ENCODE measurements at places on chromosomes 5 and 9. TPM values are rescaled to one million over a fixed set of nuclear protein-coding genes. Genes with fewer than 3 reads are reported as not detected.

- DNase-seq: no peak
These were observed 8.4 kb upstream of the TIMD4 start for GRCh38 chr5:156971415-156971814.

DNA sequence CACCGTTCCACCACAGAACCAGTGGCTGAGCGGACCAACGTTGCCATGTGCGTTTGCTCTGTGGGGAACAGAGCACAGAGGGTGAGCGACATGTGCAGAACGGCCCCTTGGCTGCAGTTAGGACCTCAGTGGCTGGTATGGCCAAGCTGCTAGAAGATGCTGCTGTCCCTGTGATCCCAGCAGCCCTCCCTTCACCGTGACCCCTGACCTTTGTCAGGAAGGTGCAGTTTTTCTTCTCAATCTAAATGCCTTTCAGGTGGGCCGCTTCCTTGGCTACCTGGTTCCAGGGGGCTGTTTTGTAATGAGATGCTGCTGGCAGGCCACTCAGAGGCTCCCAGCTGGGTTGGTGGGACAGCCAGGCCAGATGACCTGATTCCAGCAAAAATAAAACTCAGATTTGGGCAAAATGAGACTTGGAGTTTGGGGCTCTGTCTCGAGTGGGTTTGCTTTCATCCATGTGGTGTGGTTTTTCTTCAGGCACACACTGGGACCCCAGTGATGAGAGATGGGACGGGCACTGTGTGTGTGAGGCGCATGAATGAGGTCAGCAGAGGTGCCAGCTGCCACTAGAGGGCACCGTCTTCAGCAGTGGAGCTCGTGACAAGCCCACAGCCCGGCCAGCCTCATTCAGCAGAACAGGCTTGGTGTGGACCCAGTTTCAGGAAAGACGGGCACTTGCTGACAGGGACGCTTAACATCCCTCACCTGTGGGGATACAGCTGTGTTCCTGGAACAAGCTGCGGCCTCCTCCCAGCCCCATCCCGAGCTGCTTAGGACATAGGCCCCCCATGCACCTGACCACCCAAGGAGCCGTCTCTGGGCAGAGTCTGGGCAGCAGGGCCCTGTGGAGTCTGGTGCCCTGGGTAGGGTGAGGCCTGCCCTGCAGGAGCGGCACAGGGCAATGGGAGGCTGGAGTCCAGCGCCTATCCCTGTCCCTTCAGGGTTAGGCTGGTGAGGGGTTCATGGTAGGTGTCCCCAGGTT lies 4.1 kb downstream of the MRPS2 start:
- peak; percentile 33 for DNase-seq

DNA sequence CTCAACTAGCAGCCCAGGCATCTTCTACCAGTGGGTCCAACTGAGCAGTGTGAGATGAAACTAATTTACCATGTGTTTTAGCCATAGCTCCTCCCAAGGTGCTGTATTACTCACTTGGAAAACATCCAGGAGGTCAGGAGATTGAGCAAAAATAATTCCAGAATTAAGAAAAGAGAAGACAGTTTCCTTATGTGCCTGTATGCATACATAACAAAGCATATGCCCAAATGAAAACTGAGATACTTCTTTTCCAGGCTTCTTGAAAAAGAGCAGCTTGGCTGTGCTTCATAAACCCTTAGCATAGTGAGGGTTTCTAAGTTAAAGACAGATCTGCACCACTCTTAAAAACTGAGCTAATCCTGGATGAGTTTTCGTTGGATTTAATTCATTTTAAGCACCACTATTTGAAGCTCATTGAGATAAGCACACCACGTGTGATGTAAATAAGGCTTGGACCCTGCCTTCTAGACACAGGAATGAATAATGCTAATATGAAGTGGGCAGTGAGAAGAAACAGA lies 119.4 kb downstream of the ADAMTS12 start:
- no peak for DNase-seq

DNA sequence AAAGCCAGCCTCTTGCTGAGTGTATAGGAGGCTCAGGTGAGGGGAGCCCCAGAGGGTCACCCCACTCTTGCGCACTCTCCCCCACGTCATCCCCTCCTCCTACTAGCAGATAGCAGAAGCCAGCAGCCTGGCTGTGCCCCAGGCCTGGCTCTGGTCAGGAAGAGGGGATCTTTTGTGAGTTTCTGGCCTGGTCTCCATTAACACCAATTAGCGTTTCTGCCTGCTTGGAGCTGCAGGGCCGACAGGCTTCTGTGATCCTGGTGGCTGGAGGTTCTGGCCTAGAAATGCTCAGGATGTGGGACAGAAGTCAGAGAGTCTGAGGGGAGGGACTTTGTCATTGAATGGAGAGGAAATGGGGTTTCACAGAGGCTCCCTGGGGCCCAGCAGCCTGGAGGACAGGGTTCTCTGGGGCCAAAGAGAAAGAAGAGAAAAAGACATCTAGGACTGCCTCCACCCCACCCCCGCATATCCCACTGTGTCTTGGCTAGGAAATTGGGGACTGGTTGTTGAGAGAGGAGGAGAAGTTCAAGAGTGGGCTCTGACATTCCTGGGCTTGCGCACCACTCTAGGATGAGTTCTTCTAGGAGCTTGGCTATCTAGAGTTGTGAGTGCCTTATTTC lies 47.5 kb upstream of the ARAP3 start:
- no peak for DNase-seq

GRCh38 chr9:85483208-85483607 lies 258.5 kb downstream of the AGTPBP1 start:
- no peak for DNase-seq

DNA sequence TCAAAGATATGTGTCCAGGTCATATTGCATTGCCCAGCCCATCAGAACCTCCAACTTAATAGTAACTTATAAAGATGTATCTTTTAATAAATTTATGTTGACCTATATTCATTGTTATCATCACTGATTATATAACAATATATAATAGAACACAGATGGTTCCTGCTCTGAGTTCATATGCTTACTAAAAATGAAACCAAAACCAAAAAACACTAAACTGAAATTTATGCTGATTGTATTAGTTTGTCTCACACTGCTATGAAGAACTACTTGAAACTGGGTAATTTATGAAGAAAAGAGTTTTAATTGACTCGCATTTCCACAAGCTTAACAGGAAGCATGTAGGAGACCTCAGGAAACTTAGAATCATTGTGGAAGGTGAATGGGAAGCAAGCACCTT lies 462.5 kb upstream of the TYRP1 start:
- DNase-seq: no peak

- DNase-seq: no peak
These were observed 38.3 kb upstream of the ADRA1B start for GRCh38 chr5:159877894-159878448.

GRCh38 chr5:16457451-16457850 lies 8.1 kb downstream of the ZNF622 start:
- no peak for DNase-seq

- no peak for DNase-seq
These were observed 25.8 kb downstream of the KLHL3 start for GRCh38 chr5:137710086-137710485.

GRCh38 chr5:68114378-68115040 lies 101.0 kb upstream of the PIK3R1 start:
- no peak for DNase-seq

- DNase-seq: no peak
These were observed 1.1 kb downstream of the PALM2AKAP2 start for GRCh38 chr9:109781086-109781485.

- no peak for DNase-seq
These were observed 176.9 kb upstream of the CD180 start for GRCh38 chr5:67373518-67373917.

Gene NTNG2
- 3.7 TPM for total RNA-seq

Gene TRAF1
- 58.7 TPM for total RNA-seq

Gene ADAM19
- total RNA-seq: 390 TPM

Gene FAM151B
- total RNA-seq: 0.36 TPM

Gene PLEKHG4B
- 0.39 TPM for total RNA-seq

Gene NUTM2F
- not detected for total RNA-seq

Gene GLRX
- 89.5 TPM for total RNA-seq

Data from naive thymus-derived CD4-positive, alpha-beta T cell (primary cell).